Left cardiac atrium (tissue), 4 donors: ENCODE measurements at places on chromosomes 6 and 20.

- no peak for DNase-seq
Observed at GRCh38 chr6:108921547-108922361, 73.5 kb downstream of the ARMC2 start.

DNA sequence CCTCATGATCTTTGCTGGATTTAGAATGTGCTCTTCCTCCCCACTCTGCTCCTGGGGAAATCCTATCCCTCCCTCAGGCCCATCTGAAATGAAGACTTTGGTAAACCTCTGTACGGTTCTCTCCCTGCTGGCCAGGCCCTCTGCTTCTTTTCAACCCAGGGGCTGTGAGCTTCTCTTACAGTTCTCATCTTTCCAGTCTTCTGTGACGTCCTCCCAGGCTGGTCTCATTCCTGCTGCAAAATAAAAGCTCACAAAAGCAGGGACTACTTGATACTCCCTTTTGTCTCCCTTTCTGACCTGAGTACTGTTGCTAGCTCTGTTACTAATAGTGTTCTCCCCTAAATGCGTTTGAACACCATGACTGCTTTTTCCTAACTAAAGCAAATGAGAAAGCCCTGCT lies 46.3 kb downstream of the UNC5CL start:
- no peak for DNase-seq

DNA sequence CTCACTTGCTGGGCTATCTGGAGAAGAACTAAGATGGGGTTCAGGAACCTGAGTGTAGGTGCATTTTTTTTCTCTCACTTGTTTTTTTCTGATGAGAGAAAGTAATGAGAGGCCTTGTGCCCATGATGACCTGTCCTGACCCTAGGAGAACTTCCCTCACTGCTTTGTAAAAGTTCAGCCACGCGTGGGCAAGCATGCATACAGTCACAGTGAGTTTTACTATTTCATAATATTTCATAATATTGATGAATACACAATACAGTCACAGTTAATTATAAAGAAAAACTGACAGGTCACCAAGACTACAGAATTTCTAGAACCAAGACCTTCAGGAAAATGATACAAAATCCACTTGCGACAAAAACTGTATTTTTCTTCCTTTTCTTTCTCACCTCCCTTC lies 111.8 kb downstream of the MAP7 start:
- DNase-seq = no peak

DNA sequence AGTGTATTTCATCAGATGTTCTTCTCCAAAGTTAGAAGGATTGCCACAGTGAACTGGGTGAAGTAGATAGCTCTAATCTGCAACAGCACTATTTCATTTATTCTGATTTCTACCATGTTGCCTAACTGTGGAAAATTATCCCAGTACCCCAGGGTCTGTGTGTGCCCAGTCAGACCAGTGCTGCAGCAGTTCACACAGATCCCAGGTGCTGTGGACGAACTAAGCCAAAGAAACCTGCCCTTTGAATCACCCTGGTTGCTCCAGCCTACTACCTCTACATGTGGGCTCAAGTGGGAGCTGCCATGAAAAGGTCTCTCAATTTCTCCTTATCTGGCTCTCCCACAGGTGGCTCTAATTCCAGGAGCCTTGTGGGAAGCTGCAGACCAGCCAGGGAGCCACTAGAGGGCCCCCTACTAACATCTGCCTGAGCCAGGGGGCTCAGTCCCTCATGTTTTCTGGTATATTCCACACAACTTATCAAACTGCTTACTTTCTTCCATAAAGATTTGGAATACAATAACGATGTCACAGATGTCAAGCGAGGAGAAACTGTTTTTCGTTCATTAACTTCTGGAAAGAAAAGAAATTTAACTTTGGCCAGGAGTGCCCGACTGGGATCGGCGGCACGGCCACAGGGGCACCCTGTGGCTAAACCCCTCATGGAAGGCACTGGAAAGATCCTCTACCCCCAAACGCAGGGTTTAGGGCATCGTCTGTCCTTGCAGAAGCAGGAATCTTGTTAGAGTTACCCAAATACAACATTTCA lies 31.6 kb upstream of the LY86 start:
- peak; percentile 35 for DNase-seq

DNA sequence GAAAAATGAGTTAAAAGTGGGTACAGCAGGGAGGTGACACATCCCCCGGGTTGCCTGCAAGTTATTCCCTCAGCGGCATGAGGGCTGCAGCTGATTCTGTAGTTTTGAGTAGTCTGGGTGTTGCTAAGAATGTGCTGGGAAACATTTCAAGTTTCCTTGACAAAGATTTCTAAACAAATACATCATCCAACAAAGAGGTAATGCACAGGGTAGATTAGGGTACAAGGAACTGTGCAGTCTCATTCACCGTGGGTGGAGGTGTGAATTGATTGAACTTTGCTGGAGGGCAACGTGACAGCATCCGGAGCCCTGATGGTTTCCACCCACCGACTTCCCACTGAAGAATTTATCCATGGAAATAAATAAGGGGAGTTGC lies 21.8 kb downstream of the CASS4 start:
- DNase-seq = no peak

- no peak for DNase-seq
Observed at GRCh38 chr20:22775671-22776139, 191.3 kb upstream of the FOXA2 start.

DNA sequence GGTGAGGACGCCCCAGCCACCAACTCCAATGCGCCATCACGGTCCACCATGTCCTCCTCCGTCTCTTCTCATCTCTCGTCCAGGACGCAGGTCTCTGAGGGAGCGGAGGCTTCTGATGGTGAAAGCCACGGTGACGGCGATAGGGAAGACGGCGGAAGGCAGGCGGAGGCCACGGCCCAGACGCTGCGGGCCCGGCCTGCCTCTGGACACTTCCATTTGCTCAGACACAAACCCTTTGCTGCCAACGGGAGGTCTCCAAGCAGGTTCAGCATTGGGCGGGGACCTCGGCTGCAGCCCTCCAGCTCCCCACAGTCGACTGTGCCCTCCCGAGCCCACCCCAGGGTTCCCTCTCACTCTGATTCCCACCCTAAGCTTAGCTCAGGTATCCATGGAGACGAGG lies 63.6 kb downstream of the FNDC1 start:
- no peak for DNase-seq
